ENCODE measurements at places on chromosomes 7 and 10. TPM values are rescaled to one million over a fixed set of nuclear protein-coding genes. Genes with fewer than 3 reads are reported as not detected.

Gene CYP3A7
- total RNA-seq = 0.71 TPM

Gene POT1
- 93.7 TPM for total RNA-seq

Gene MOSPD3
- 26.9 TPM for total RNA-seq

Gene AKR1C8
- 0.46 TPM for total RNA-seq

Gene MACC1
- 25.0 TPM for total RNA-seq

Gene ZNF467
- total RNA-seq = 27.2 TPM

Gene ITGB8
- total RNA-seq = 27.2 TPM

Gene BMPER
- total RNA-seq = 13.8 TPM

Gene LRRD1
- 0.06 TPM for total RNA-seq
